GM23248 (cell line): ENCODE measurements at places on chromosomes 5 and 9. TPM values are rescaled to one million over a fixed set of nuclear protein-coding genes. Genes with fewer than 3 reads are reported as not detected.

F12 gene
- 0.43 and 1.3 TPM in 2 replicates for total RNA-seq

DNA sequence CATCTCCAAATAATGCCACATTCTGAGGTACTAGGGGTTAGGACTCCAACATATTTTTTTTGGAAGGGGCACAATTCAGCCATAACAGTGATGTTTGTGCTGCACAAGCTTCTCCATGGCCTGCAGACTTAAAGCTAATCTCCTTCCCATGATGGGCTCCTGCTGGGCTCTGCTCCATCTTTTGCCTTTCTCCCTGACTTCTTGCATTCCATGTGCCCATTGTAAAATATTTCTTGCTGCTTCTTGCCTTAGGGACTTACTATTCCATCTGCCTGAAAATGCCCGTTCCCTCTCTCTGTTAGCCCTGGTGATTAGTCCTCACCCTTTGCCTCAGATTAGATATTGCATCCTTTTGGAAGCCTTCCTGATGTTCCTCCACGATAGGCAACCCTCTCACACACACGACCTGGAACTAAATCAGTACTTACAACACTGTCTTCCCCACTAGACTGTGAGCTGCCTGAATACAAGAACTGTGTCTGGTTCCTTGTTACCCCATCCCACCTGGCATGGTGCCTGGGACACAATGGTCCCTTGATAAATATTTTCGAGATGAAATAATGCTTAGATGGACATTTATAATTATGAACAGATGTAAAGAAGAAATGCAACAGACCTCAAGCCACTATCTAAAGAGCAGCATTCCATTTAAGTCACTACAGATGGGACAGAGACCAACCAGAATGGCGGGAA lies 33.5 kb downstream of the OR1J1 start:
- DNase-seq, result peak; percentile 75

ZNF608 gene
- 2.1 and 2.4 TPM in 2 replicates for total RNA-seq

- DNase-seq, result peak; percentile 35
Measured at GRCh38 chr5:83401122-83401731, 70.3 kb upstream of the VCAN start.

HRCT1 gene
- total RNA-seq, result 0.76 and 1.2 TPM in 2 replicates

DNA sequence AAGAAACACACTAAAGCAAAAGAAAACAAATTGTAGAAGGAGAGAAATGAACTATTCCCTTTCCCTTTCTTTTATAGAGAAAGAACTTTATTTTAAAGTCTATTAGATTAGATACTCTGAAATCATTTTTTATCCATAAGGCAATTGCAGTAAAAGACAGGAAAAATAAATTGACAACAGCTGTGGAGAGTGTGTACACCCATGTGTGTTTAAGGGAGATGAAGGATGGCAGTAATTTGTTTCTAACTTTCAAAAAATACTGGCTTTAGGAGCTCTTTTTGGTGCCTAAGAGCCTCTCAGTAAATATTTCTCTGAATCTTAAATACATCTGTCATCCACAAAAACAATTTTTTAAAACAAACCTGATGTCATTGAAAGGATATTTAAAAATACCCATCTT lies 18.3 kb upstream of the ARL14EPL start:
- DNase-seq, result no peak

GRCh38 chr5:84599964-84600363 lies 215.3 kb upstream of the EDIL3 start:
- no peak for DNase-seq

- DNase-seq, result no peak
Measured at GRCh38 chr5:6858419-6858818, 145.2 kb downstream of the TENT4A start.

DNA sequence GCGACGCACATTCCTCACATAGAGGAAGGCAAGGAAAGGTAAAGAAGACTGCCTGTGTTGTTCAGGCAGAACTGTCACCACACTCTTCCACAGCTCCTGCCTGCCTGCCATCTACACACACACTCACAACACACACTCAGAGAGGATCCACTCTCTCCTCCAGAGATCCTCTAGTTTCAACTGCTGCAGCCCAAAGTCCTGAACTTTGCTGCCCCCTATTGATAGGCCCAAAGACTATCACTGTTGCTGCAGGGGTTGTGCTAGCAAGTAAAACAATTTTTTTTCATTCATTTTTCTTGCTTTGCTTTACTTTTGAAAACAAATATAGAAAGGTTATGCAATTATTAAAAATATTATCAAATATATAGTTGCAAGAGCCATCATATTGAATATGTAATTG lies 5.9 kb upstream of the CFAP90 start:
- DNase-seq, result peak; percentile 49

SPATA31E1 gene
- not detected in 2 replicates for total RNA-seq

DNA sequence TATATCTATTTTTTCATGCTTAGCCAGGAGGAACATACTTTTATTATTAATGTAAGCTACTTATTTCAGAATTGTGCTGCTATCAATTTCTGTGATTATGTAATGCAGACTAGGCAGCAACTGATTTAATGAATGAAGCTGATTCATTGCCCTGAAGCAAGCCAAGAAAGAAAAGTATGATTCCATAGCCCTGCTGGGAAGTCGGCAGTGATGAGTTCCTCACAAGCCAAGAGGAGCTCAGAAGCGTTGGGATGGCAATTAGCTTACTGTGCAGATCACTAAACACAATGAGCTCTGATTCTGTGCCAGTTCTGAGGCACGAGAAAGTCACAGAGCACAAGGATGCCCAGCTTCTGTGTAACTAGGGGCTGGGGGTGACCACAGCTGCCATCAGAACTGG lies 254.3 kb upstream of the KLF9 start:
- peak; percentile 50 for DNase-seq

- DNase-seq, result peak; percentile 94
Measured at GRCh38 chr5:151739939-151740335, 18.5 kb downstream of the ATOX1 start.

DNA sequence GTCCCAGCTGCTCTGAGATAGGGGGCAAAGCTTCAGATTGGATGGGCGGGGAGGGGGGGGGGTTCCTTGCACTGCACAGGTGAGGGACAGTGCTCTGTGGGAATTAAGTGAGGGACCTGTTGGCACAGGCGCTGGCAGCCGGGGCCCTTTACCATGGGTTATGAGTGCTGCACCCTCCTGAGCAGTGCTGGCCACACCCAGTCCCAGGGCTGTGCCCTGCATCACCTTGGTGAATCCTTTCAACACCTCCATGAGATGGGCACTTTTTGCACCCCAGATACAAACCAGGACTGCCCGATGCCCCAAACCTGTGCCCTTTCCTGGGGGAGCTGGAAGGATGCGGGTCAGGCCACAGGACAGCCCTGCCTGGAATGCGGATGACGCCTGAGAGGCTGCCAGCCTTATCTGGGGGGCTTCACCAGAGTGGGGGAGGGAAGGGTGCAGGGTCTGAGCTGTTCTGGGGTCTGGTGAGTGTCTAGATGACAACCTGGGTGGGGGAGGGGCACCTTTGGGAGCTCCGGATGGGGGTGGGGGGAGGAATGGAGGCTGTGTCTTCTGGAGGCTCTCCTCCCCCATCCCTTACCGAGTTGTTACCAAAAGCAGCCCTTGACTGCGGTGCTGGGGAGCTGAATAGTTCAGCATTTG lies 5.2 kb downstream of the CRB2 start:
- DNase-seq, result no peak

DNA sequence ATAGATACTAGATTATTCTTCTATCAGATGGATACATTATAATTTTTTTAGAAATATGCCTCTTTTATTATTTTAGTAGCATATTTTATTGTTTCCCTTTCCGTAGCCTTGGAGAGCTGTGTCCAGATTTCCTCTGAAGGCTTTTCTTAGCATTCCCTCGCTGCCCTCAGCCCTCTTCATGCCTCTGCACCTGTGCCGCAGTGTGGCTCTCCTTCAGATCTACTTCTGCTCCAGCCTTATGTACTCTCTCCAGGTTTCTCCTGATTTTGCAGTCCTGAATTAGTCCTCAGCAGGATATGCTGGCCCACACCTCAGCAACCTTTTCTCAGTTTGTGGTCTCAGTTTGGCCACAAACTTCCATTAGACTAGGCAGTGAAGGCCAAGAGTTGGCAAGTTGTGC lies 1052.0 kb downstream of the TAF11L14 start:
- no peak for DNase-seq
